ENCODE measurements at places on chromosomes 11 and 22. TPM values are rescaled to one million over a fixed set of nuclear protein-coding genes. Genes with fewer than 3 reads are reported as not detected.
A peak's percentile ranks its signal among the peaks of the same experiment; 100 is the strongest.

Gene GNAZ
- 5.3 TPM for total RNA-seq

Gene CYTH4
- total RNA-seq, result 6.9 TPM

Gene MOV10L1
- 0.33 TPM for total RNA-seq

Gene OTOG
- total RNA-seq, result not detected

Gene MYOD1
- not detected for total RNA-seq

Gene MMP8
- total RNA-seq, result not detected

Gene OR2D2
- 0.44 TPM for total RNA-seq

Gene NEFH
- total RNA-seq, result 0.32 TPM

Gene NRIP3
- total RNA-seq, result 0.96 TPM

Gene CLMP
- total RNA-seq, result 241 TPM

GRCh38 chr11:123690485-123690884, 36.1 kb upstream of the SCN3B start:
- DNase-seq, result no peak

DNA sequence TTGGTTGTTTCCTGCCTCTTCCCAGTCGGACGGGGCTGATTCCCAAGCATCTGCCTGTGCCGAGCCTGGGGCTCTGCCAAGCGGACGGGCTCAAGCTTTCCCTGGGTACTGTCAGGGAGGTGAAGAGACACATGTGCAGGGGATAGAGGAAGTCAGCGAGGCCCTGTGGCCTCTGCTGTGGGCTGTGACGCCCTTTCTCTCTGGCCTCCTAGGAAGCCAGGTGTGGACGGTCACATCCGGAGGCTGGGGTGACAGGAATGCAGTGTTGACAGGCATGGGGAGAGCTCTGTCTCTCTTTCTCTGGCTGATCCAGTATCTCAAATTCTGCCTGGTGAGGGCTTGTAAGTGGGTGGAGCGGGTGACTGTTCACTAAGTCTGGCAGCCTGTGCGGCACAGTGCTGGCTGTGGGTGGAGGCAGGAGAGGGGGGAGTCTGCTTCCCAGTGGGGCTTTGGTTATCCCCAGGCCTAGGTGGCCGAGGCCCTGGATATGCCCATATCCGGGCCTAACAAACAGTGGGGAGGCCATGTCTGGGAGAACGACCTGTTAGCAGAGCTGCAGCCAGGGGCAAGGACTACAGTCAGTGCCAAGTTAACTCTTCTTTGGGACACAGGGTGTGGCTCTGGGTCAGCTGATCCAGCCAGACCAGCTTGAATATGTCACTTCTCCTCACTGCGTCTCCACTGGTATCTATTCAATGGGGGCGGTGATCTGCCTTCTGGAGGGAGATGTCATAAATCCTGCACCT, 1.9 kb downstream of the KCTD17 start:
- no peak for DNase-seq

DNA sequence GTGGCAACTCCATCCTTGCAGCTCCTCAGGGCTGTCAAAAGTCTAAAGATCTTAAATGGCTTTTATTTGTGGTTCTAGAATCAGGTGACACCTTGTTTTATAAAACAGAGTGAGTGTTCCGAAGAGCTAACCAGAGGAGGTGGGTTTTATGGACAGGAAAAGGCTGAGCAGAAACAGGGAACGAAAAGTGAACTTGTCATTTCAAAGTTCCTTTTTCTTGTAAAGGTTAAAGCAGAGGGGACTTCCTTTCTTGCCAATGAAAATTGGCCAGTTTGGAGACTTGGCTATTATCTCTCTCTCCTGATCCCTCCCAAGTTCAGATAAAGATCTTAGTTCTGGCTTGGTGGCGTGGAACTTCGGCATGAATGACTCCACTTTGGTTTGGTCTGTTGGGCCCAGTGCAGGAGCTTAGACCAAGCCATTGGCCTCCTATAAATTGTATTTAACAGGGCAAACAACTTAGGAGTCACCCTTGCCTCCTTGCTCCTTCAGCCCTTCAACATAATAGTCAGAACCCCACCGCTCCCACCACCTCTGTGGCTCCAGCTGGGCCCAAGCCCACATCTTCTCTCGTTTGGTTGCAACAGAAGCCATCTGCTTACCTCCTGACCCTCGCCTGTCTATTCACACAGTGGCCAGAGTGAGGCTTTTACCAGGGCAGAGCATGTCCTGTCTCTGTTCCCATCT, 102.4 kb upstream of the THY1 start:
- no peak for DNase-seq

GRCh38 chr11:71538666-71538990, 803 bp downstream of the KRTAP5-8 start:
- DNase-seq, result no peak

GRCh38 chr22:44338177-44338810, 25.5 kb upstream of the SHISAL1 start:
- no peak for DNase-seq

- DNase-seq, result no peak
Measured at GRCh38 chr22:41352058-41352457, 29.7 kb upstream of the TEF start.

DNA sequence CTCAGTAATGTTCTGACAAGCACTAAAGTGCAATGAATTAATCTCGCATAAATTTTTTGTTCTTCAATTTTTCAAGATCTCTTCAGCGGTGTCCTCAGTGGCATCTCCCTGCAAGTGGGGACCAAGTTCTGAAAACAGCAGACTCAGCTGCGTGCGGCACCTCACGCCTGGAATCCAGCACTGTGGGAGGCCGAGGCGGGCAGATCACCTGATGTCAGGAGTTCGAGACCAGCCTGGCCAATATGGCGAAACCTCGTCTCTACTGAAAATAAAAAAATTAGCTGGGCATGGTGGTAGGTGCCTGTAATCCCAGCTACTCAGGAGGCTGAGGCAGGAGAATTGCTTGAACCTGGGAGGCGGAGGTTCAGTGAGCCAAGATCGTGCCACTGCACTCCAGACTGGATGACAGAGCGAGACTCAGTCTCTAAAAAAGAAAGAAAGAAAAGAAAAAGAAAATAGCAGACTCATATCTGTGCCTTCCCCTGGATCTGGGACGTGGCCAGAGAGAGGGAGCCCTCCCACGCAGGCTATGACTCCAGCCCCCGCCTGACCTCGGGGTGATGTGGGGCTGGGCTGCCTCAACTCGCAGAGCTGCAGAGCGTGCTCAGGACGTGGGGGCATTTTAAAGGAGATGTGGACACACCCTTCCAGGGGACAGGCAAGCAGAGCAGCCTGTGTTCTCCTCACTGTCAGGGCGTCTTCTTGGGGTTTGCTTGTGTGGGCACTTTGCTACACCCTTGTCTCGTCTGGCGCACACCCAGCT, 346.6 kb downstream of the BRD1 start:
- DNase-seq, result no peak

- no peak for DNase-seq
Measured at GRCh38 chr11:61901397-61901796, 10.1 kb upstream of the FADS3 start.

DNA sequence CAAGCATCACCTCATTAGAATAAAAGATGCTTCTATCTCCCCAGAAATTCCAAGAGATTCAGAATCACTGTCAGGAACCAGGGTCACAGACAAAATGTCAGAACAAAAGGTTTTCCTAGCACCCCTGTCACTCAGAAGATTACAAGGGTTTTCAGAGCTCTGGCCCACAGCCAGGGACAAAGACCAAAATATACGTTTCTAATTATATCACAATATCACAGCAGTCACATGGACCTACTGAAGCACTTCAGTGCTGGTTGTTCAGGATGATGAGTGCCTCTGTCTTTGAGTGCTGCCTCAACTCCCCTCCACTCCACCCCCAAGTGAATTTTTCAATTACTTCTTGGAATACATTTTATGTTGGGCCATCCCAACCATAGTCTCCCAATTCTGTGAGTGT, 21.9 kb upstream of the RTL6 start:
- DNase-seq, result no peak

GRCh38 chr11:104422324-104422944, 258.5 kb upstream of the PDGFD start:
- DNase-seq, result no peak

GRCh38 chr11:32416301-32416700, 19.0 kb downstream of the WT1 start:
- DNase-seq, result no peak

DNA sequence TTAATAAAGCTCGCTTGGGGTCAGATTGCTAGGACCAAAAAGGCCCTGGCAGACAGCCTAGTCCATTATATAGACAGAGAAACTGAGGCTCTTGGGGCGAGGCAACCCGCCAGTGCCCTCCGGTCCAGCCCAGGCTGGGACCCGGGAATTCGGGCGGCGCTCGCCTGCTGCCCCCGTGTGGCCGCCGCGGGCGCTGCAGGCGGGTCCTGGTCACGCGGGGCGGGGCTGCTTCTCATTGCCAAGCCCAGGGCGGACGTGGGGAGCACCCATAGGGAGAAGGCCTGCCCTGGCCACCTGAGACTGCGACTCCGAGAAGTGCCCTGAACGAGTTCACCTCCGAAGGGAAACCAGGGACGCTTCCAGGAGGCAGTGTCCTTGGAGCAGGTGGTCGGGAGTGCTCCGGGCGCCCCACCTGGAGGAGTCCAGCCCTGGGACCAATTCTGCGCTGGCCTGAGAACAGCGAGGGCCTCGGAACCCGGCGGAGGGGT, 36.0 kb upstream of the CSNK1E start:
- peak; percentile 72 for DNase-seq

- no peak for DNase-seq
Measured at GRCh38 chr22:32334660-32335365, 22.9 kb upstream of the RFPL3 start.

DNA sequence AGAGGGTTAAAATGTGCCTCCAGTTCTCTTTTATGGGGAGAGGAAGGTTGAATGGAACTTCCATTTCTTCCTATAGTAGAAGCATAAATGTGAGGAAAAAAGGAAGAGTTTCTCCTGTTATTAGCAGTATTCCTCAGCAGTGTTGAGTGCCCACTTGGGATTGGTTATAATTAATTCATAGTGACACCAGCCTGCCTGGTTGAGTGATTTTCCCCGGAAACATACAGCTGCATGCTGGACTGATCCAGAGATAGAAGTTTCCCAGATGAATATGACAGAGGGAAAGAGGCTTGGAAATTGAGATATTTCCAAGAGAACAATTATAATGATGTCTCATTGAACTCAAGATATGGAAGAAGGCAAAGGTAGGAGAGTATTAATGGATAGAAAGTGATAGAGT, 28.3 kb downstream of the RAB39A start:
- DNase-seq, result no peak

DNA sequence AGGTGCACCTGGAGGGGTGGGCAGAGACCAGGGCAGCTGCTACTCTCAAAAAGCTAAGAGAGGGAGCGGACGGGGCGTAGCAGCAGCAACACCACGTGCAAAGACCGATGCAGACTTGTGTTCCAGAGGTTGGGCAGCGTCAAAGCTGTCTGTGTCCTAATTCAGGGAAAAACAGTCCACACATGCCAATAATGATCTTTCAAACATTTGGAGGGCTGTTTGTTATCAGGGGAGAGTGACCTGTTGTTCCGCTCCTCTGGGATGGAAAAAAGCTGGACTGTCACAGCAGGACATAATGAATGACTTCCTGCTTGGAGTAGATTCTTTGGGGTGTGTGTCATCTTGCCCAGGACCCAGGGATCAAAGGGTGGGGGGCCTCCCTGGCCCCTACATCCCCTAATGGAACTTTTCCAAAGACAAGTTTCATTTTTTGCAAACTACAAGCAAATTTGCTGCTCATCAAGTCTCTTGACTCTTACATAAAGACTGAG, 6.2 kb upstream of the FBLN1 start:
- DNase-seq, result no peak

GRCh38 chr11:120613264-120614226, 102.0 kb downstream of the GRIK4 start:
- no peak for DNase-seq

DNA sequence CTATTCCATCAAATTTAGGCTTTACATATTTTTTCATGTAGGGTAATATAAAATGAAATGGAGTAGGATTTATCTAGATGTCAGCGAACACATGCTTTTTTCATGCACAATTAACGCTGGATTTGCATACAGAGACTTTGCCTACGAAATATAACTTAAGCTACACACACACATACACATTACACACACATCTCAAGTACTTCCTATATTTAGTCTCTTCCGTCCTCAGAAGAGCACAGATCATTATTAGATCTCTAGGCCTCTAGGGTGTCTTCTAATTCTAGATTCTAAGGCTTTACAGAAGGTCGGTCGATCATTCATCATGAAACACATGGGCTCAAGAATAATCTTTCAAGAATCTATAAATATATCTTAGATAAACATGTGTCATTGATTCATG, 3.8 kb upstream of the MS4A13 start:
- no peak for DNase-seq

GRCh38 chr22:29109822-29110221, 37.0 kb downstream of the KREMEN1 start:
- no peak for DNase-seq

DNA sequence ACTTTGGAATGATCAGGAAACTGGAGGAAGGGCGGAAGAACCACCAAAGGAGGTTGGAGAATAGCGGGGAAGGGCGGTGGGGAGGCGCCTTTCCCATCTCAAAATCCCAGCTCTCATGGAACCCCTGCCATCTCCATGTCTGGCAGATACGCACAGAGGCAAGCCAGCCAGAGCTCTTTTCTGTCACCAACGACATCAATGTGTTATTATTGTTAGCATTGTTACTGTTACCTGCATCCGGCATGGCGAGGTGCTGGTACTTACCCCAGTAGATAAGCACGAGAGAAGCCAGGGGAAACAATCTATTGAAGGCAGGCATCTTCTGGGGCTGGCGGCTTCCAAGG, 969 bp downstream of the SCN3B start:
- DNase-seq, result no peak

DNA sequence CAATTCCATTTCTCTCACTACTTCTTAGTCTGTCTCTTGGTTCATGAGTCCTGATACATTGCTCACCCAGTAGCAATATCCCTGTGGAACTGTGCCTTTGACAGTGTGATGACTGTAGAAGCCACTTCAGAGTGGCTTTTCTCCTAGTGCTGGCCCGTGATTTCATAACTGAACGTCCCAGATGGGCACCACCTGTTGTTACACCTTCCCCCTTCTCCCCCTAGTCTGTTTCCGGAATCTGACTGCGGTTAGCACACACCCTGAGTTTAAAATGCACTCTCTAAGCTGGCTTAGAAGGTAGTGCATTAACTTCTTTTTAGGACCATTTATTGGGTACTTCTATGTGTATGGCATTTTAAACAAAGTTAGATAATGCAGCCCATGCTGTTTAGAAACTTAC, 83.0 kb downstream of the ALX4 start:
- no peak for DNase-seq

DNA sequence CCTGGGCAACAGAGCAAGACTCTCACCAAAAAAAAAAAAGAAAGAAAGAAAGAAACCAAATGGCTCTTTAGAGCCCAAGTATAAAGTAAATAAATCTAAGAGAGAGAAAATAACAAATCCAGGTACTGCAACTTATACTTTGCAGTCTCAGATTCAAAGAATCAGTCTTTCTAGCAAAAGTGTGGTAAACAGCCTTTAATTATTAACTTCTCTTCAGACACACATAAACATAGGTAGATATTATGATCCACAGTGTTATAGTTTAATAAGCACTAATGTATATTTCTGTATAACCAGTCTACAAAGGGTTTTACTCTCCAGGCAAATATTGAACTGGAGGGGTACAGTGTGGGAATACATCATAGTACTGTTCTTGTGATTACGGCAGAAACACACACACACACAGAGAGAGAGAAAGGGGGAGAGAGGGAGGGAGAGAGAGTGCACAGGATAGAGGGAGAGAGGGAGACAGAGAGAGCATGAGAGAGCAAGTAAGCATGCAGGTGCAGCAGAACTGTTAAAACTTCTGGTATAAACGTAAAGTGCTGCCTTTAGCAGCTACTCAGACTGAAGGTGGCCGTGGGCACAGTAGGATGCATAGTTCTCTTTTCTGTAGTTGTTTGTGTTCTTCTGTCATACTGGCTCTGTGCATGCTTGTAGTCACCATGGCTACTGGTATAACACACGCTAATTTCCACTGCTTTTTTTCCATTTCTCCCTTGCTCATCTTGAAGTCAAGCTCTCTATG, 32.3 kb downstream of the MTMR2 start:
- no peak for DNase-seq
